AG04450 (cell line): ENCODE measurements at places on chromosomes 2 and 18.

GRCh38 chr18:77079954-77080682 is 52.5 kb downstream of the MBP start:
- DNase-seq: no peak

DNA sequence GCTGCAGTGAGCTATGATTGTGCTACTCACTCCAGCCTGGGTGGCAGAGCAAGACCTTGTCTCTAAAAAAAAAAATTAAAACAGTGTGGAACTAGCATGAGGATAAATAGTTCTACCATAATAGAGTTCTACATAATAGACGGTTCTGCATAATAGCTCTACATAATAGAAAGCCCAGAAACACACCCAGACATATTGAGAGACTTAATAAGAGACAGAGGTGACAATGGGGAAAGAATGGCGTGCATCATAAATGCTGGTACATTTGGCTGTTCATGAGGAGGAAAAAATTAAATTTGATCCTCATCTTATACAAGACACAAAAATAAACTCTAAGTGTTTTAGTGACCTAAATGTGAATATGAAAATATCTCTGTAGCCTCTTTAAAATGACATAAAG is 58.5 kb downstream of the PTRHD1 start:
- DNase-seq: no peak

DNA sequence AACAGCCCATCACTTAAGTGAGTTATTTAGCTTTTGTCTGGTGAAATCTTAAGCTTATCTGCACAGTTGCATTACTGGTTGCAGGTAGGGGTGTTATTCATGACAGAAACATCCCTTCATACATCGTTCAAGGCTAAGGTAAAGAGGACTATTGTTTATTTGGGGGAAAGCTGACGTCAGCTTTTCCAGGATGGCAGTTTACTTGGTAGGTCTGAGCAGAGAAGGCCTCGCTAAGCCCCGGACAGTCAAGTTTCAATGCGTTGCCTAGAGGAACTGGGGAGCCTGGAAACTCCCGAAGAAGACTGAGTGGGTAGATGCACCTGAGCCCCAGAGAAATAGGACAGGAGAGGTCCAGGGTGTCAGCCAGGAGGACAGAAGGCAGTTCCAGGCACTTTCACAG is 2.2 kb downstream of the RNU4ATAC start:
- no peak for DNase-seq

- DNase-seq: no peak
Measured at GRCh38 chr2:239700686-239701345, 300.0 kb upstream of the HDAC4 start.

- no peak for DNase-seq
Measured at GRCh38 chr2:1069847-1070246, 119.2 kb downstream of the SNTG2 start.

- DNase-seq: no peak
Measured at GRCh38 chr18:28588884-28589549, 412.1 kb upstream of the CDH2 start.

DNA sequence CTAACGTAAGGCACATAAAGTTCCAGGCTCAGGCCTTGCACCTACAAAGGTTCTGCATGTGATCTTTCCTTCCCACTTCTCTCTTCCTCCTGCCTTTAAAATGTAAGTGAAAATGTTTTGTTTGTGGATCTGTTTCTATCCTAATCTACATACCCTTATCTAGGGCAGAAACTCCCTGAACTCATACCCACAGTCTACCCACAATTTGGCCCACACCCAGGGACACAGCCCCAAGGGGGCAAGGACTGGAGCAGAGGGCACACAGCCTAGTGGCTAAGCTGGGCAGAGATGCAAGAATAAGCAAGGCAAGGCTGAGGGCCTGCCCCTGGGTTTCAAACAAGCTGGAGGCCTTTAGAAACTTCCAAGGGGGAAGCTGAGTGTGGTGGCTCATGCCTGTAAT is 71.0 kb downstream of the HS1BP3 start:
- no peak for DNase-seq

- peak; percentile 86 for DNase-seq
Measured at GRCh38 chr18:48488388-48488850, 50.4 kb upstream of the CTIF start.
